ENCODE measurements at places on chromosomes 12 and 14.

DNA sequence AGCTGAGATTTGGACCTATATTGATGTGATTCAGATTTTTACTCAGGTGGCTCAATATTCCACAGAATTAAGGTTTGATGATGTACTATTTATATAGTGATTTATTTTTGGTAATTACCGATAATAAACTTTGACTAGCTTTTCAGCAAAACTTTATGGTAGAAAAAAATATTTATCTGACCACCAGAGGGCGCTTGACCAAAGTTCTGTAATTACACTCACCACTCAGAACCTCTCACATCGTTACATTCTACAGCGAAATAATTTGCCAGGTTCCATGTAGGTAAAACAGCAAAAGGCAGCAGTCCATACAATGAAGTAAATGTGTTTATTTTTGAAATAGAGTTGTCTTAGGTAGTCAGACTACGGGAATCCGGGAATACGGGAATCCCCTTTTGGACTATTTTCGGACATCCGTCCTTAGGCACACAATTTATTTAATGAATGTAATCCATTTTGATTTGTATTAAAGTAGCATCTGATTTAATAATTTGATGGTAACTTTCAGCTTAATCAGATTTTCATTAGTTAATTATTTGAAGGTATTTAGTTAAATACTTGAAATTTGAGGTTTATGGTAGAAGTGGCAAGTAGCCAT is 143.0 kb upstream of the DDHD1 start:
- peak; percentile 82 for DNase-seq

- DNase-seq = no peak
Observed at GRCh38 chr12:122989225-122989839, 8.9 kb downstream of the ARL6IP4 start.

DNA sequence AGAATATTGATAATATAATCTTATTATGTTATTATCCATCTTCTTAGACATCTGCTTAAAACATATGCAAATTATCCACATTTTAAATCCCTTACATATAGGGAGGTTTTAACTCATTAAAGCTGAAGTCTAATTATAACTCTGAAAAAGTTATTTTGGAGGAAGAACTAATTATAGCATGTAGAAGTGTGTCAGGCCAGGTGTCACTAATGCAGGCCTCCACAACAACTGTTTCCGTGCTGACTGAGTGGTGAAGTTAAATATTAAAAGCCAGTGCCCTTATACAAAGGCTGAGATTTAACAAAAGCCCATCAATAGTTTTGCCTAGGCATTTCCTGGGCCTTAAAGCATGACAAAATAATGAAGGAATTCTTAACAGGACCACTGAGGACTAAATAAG is 157.4 kb downstream of the LRRK2 start:
- DNase-seq = no peak

DNA sequence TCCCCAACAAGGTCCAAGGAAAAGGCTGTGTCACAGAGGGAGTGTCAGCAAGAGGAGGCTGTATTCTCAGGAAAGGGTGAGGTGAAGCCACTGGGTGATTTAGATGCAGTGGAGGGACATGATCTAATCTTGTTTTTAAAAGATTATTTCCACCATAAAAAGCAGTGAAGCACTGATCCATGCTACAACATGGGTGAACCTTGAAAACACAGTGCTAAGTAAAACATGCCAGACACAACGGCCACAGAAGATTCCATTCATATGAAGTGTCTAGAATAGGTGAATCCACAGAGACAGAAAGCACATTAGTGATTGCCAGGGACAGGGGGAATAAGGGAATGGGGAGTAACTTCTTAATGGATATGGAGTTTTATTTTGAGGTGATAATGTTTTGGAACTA is 12.8 kb downstream of the RITA1 start:
- DNase-seq = no peak

DNA sequence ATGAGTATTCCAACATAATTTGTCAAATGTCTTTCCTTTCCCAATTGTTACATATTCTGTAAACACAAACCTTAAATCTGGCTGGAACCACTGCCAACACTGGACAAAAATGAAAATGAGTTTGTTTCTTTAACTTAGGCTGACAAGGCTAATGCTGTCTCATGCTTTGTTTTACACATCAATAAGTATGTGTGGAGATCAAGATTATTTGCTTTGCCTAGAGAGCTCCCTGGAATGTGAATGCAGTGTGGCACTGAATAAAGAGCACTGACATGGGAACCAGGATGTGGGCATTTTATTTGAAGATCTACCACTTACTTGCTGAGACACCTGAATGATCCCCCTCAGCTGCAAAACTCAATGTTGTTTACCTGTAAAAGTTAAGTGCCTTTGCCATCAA is 61.7 kb downstream of the RALGAPA1 start:
- DNase-seq = no peak

DNA sequence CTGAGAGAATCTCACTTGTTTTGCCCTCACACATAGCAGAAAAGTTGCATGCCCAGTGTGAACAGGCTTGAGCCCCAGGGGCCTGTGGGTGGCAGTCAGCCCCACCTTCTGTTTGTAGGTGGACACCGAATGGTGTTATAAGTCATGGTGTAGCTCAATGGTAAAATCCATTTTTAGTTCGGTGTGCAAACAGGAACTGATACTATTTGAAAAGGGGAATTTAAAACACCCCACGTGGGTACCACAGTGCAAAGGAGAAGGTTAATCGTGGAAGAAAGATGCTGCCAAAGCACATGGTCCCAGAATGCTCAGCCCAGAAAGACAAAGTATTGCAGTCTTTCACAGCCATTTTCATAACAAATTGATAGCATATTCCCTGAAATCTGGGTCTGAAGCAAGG is 71.8 kb upstream of the GZMB start:
- DNase-seq = peak; percentile 60

GRCh38 chr14:58946431-58946830 is 242.0 kb upstream of the DAAM1 start:
- no peak for DNase-seq

GRCh38 chr12:119308708-119309456 is 25.6 kb upstream of the CCDC60 start:
- DNase-seq = no peak

DNA sequence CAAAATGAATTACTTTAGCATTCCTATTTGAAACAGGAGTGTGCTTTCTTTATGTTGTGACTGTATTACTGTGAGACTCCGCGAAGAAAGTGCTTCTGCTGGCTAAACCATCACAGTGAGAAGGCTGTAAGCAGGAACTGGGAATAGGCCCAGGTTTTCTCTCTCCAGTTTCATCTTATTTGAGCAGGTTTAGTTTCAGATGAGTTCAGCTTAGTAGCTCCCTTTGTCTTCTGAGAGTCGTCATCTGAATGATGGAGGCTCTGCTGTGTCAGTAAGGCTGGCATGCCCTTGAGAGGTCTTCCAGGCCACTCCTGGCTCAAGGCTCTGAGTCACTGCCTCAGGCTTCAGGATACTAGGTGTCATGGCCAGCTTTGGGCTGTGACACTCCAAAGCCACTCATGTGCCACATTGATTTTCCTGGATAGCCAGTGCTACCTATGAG is 205.6 kb upstream of the RGS6 start:
- no peak for DNase-seq

DNA sequence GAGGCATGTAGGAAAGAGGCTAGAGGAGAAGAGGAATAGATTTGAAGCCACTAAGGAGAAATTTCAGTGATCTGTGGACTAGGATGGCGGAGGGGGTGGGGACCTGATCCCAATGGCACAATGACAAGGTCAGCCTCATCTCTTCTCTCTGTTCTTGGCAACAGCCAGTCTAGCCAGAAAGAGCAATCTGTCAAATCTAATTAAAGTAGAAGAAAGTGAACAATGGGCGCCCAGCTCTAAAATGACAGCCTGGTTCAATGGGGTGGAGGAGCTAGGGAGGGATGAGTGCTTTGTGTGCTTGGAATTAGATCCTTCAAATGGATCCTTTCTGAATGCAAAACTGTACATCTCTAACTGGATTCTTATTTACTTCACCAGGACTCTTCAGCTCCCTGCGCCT is 37.2 kb upstream of the TUBA1C start:
- DNase-seq = no peak

DNA sequence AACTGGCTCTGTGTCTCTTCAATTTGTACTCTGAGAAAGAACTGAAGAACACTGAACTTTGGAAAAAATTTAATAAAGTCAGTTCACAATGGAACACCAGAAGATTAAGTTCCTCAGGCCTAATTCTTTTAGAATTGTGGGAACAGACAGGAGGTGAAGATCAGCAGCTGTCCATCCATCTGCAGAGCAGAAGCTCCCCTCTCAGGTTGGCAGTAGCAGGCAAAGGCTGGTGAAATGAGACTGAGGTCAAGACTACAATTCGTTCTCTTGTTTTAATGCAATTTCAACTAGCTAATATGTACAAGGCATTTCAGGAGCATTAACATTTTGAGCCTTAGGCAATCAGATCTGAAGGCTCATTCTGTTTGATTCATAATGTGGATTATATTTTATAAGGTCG is 10.3 kb upstream of the TRHDE start:
- no peak for DNase-seq

- DNase-seq = no peak
Observed at GRCh38 chr14:98242903-98243302, 1029.1 kb downstream of the BCL11B start.

DNA sequence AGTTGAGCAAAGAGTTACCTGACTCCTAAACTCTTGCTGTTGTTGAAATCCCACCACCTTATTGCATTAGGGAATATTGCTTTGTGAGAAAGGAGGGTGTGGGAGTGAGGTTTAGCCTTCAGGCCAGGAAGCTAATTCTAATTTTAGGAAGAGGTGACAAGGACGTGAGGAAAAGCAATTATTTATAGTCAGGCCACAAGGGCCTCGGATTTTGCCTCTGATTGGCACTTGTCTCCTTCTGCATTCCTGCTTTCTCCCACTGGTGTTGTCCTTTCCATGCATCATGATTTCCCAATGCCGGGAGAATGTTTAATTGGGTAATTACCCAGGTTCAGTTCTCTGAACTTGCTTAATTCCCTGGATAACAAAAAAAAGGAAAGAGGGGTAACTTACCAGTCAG is 37.9 kb upstream of the SLC38A2 start:
- no peak for DNase-seq

DNA sequence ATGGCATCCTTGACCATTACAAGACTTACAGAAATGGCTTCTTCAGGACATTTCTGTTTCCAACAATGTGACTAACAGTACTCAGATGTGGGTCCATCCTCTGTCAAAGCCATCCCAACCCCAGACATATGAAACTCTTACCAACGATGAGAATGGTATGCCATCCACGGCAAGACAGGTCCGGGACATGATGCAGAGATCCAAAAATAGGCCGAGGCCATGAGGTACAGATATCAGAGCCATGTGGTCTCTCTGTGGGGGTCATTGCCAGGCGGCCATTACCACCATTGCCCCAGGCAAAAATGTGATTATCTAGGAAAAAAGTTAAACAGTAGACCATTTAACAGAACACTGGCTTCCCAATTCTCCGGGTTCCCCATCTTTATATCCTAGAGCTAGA is 27.5 kb downstream of the ZC2HC1C start:
- no peak for DNase-seq

DNA sequence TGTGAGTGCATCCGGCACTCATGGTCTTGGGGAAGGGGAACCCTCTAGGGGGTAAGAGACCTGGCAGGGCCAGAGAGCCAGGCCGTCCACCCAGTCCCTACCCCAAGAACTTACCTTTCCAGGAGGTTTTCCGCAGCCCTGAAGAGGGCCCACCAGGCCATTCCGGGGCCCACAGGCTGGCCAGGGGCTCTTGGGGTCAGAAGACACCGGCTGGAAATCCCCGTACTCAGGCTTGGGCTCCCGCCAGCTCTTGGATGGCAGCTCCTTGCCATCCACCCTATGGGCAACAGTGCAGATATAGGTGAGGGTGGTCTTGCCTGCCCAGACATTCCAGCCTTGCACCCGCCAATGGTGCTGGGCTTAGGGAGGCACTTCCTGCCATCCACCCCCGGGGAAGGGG is 34.6 kb downstream of the NCKAP5L start:
- DNase-seq = no peak

DNA sequence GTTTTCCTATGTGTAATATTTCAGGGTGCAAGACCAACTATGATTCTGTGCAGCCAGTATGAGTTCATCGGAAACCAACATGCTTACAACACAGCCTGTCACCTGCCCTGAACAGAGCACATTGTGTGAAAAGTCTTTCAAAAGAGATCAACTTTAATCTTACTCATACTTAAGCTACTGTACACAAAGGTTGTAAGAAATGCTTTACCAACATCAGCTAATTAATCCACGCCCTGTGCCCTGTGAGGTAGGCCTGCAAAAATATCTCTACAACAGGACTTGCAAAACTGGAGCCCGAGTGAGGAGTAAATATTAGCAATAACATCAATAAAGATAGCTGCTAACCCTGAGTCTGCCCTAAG is 15.1 kb downstream of the APPL2 start:
- DNase-seq = no peak

- no peak for DNase-seq
Observed at GRCh38 chr12:130835436-130835835, 3.6 kb downstream of the STX2 start.

GRCh38 chr14:92684801-92685560 is 63.4 kb downstream of the LGMN start:
- no peak for DNase-seq

GRCh38 chr12:38664661-38665269 is 240.6 kb downstream of the CPNE8 start:
- DNase-seq = no peak

DNA sequence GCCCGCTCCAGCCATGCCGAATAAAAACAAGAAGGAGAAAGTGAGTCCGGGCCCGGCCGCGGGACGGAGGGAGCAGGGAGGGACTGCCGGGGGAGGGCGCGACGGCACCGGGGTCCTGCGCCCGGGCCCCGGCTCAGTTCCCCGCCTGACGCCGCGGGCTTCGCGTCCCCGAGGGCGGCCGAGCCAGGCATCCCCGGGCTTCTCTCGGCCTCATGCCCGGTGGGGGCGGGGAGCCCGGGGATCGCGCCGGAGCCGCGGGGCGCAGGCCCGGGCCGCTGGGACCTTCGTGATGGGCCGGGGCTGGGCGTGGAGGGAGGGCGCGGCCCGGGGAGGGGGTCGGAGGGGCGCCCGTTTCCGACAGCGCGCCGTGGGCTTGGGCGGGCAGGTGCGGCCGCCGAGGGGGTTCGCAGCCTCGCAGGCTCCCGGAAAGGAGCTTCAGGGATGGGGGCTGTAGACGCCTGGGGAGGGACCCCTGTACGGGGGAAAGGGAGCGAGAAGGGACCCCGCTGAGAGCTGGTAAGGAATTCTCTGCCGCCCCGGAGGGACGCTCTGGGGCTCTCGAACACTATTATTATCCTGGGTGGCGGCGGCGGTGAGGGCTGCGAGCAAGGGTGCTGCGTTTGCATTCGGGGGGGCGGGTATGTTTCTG is 496 bp downstream of the PPP2R5C start:
- no peak for DNase-seq

GRCh38 chr14:69838881-69839416 is 40.3 kb upstream of the SMOC1 start:
- no peak for DNase-seq
